ENCODE measurements at places on chromosomes 7 and 10.

DNA sequence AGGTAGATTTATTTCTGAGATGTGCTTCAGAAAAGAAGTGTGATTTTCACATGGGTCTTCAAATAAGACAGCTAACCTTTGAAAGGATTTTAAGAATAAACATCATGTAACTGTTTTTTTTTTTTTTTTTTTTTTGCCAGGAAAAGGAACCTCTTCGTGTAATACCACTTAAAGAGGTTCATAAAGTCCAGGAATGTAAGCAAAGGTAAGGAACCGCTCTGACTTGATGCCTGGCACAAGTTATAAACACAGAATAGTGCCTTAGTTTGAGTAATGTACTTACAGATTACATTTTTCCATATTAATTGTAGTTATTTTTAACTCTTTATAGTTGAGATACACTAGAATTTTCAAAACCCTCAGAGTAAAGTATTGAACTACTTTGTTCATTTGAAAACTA is 30.4 kb upstream of the ARMS2 start:
- DNase-seq: no peak

- no peak for DNase-seq
Measured at GRCh38 chr7:98236355-98237185, 15.5 kb downstream of the TECPR1 start.

- peak; percentile 79 for DNase-seq
Measured at GRCh38 chr10:99976886-99977665, 32.7 kb downstream of the DNMBP start.

DNA sequence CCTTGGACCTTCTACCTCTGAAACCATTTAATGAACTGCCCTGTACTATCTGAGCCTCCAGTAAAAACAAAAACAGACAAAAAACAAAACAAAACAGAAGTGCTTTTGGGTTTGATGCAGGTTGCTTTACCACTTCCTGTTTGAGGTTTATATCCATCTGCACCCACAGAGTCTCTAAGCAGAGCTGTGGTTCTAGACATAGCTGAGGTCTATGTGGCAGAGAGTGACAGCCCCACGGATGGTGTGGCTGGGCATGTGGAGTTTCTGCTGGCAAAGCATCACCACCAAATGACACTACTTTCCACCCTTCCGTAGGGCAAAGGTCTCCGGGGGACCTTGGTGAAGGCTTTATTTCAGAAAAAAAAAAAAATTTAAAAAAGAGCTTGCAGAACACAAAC is 754.2 kb downstream of the GRID1 start:
- DNase-seq: no peak

DNA sequence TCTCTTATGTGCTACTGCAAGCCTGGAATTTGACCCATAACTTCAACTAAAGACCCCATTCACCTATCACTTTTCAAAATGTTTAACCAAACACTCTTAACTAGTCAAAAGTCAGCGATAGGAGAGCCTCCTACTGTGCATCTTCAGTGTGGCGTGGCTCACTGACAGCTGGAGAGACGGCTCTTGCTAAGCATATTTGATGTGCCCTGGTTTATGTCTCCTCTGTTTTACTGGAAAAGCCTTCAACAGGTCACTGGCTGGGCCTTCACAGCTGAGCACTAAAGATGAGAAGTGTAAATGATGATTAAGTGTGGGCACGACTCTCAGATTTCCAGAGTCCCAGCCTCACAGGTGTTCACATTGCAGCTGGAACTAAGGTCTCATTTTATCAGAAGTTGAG is 472.1 kb downstream of the SEMA3D start:
- no peak for DNase-seq

GRCh38 chr10:107159871-107160270 is 4.6 kb downstream of the SORCS1 start:
- DNase-seq: no peak

Measured in LoVo (cell line).